ENCODE measurements at places on chromosomes 2 and 18.

- no peak for DNase-seq
These were observed 7.9 kb downstream of the RIF1 start for GRCh38 chr2:151417650-151418049.

DNA sequence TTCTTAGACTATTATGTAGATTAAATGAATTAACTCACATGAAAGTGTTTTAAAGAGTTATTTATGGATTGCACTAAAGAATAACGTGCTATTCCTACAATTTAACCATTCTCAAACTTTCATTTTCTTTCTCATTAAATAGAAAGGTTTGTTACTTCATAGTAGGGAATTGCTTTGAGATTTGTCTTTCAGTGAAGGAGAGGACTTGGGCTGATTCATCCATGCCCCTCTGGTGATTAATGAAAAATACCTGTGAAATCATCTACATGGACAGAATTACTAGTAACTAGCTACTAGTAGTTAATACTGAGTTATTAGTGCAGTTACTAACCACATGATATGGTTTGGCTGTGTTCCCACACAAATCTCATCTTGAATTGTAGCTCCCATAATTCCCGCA lies 275.8 kb upstream of the CDH20 start:
- no peak for DNase-seq

DNA sequence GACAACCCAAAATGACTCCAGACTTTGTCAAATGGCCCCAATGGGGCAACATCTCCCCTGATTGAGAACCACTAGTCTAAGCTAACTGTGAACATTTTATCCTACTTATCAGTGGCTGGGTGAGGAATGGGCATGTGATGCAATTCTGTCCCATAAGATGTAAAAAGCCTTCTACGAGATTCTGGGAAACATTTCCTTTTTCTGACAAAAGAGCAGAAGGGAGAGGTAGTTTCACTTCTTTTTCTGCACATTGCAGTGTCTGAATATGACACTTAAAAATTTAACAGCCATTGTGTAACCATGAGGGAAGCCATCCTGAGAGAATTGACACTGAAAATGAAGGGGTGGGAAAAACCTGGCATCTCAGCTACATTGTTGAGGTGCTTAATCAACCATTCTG lies 17.3 kb upstream of the MARCHF4 start:
- DNase-seq, result no peak

DNA sequence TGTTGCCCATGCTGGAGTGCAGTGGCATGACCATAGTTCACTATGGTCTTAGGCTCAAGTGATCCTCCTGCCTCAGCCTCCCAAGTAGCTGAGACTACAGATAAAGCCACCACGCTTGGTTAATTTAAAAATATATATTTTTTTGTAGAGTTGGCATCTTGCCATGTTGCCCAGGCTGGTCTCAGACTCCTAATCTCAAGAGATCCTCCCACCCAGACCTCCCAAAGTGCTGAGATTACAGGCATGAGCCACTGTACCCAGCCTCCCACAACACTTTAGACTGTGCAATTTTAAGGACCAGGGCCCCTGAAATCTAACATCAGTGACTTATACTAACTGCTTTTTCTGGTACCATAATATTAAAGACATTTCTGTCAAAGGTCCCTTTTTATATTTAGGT lies 5.2 kb downstream of the TXNDC2 start:
- no peak for DNase-seq

DNA sequence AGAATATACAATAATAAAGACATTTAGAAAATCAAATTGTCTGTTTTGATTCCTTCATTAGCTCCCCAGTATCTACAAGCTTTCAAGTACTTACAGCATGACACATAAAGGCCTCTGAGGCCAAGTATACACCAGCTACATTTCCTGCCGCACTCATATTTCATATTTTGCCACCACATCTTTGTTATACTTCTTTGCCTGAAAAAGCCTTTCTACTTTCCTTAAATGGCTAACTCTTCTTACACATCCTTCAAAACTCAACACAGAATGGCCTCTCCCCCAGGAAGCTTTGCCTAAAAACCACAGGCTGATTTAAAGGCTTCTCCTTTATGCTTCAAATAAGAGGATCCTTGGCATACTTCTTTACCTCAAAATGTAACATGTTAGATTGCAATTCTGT lies 4.5 kb downstream of the STK17B start:
- DNase-seq, result no peak

DNA sequence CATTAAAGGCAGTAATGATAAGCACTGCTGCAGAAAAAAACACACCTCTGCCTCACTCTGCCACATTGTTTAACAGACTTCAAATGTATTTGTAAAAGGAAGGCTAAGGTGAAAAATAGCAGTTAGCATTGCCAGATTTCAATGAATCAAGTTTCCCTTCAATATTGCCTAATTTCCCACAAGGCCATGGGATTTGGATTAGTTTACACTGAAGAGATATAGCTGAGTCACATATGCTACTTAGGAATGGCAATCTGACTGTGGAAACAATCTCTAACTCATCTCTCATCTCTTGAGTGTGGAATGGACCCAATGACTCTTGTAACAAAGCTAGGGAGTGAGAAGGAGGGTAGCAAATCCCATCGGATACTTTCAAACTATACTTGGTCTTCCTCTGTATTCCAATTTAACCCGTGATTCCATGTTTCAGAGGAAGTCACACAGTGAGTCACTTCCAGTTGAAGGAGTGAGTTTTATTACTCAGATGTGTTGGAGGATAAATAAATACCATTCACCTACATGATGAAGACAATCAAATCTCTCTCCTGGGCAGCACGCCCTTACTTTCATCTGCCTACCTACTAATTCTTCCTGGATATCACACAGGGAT lies 5.1 kb downstream of the B4GALT6 start:
- no peak for DNase-seq

DNA sequence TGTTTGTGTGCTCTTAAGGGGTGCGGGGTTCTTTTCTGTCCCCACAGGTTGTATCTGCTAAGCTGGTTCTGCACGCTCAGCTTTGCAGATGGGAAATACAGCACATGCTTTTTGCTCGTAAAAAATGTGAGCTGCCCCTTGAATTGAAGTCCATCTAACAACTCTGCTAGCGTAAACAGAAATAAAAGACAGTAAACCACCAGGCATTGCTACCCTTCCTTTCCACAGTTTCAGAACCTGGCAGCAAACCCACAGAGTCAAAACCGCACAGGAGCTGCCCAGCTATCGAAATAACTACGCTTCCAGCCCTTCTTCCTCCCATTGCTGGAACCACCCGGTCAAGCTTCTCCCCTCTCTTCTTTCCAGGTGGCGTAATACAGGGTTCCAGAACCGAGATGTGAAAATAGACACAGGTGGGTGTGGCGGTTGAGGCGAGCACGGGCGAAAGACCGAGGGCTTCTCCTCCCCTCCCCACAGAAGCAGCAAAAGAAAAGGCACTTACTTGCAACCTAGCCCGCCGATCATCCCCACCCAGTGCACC lies 479 bp downstream of the SCN9A start:
- DNase-seq, result no peak

DNA sequence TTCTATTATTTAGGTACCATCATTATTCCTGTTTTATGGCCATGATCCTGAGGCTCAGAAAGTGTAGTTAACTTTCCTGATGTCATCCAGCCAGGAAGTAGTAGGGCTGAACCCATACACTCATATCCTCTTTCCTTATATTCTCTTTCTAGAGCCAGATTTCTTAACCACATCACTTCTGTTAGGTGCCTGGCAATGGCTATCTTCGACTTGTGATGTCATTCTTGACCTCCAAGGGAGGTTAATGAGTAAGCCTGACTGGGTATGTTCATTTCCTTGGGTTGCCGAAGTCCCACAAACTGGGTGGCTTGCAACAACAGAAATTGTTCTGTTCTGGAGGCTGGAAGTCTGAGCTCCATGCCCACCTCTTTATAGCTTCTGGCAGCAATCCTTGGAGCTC lies 43.4 kb downstream of the ITGB6 start:
- DNase-seq, result no peak

GRCh38 chr2:233061591-233062450 lies 1.7 kb downstream of the INPP5D start:
- peak; percentile 58 for DNase-seq

GRCh38 chr2:219500135-219500534 lies 1.4 kb downstream of the GMPPA start:
- DNase-seq, result no peak

GRCh38 chr2:19818039-19818438 lies 83.7 kb downstream of the TTC32 start:
- no peak for DNase-seq

DNA sequence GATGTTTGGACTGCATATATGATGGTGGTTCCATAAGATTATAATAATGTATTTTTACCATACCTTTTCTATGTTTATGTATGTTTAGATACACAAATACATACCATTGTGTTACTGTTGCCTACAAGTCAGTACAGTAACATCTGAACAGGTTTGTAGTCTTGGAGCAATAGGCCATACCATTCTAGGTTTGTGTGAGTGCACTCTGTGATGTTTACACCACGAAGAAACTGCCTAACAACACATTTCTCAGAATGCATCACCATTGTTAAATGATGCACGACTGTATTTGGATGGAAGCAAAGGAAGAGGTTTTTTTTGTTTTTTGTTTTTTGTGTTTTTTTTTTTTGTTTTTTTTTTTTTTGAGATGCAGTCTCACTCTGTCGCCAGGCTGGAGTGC lies 9.5 kb downstream of the DUSP19 start:
- DNase-seq, result no peak

DNA sequence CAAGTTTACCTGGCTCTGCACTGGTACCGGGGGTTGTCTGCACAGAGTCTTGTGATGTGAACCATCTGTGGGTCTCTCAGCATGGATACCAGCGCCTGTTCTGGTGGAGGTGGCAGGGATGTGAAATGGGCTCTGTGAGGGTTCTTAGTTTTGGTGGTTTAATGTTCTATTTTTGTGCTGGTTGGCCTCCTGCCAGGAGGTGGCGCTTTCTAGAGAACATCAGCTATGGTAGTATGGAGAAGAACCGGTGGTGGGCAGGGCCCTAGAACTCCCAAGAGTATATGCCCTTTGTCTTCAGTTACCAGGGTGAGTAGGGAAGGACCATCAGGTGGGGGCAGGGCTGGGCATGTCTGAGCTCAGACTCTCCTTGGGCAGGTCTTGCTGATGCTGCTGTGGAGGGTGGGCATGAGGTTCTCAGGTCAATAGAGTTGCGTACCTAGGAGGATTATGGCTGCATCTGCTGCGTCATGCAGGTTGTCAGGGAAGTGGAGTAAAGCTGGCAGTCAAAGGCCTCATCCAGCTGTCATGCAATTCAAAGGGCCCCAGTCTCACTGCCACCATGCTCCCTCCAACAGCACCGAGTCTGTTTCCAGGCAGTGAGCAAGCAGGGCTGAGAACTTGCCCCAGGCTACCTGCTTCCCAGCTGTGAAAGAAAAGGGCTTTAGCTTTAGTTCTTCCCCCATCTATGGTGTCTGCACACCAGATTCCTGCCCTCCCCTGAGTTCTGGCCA lies 278.0 kb downstream of the METTL4 start:
- no peak for DNase-seq

DNA sequence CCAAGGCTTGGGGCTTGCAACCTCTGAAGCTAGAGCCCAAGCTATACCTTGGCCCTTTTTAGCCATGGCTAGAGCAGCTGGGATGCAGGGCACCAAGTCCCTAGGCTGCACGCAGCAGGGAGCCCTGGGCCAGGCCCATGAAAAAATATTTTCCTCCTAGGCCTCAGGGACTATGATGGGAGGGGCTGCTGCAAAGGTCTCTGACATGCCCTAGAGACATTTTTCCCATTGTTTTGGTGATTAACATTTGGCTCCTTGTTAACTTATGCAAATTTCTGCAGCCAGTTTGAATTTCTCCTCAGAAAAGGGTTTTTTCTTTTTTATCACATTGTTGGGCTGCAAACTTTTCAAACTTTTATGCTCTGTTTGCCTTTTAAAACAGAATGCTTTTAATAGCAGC lies 56.9 kb upstream of the LHCGR start:
- DNase-seq, result no peak

DNA sequence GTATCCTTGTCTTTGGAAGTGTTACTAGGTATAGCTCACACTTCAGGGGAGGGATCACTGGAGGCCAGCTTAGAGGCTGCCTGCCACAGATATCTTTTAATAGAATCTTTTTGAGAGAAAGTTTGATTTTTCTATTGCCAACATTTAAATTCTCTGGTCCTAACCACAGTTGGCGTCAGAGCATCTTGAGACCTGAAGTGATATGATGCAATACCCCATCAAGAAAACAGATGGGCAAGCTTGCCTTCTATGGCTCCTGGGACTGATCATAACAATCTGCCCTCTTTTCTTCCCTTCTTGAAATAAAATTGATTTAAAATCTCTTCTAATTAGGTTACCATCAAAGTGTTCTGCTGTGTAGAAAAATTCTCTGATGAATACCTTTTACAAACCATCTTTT lies 105.5 kb upstream of the ACKR3 start:
- DNase-seq, result no peak

- no peak for DNase-seq
These were observed 123.5 kb upstream of the PELI1 start for GRCh38 chr2:64267699-64268098.

- DNase-seq, result peak; percentile 85
These were observed 21.6 kb upstream of the SPATA3 start for GRCh38 chr2:230974096-230974913.

- no peak for DNase-seq
These were observed 32.5 kb downstream of the CCDC68 start for GRCh38 chr18:54926593-54927325.

Data from GM20000 (cell line).